ENCODE measurements at places on chromosomes 7 and 10.

- DNase-seq = no peak
These were observed 28.1 kb upstream of the PLXDC2 start for GRCh38 chr10:19788075-19788686.

DNA sequence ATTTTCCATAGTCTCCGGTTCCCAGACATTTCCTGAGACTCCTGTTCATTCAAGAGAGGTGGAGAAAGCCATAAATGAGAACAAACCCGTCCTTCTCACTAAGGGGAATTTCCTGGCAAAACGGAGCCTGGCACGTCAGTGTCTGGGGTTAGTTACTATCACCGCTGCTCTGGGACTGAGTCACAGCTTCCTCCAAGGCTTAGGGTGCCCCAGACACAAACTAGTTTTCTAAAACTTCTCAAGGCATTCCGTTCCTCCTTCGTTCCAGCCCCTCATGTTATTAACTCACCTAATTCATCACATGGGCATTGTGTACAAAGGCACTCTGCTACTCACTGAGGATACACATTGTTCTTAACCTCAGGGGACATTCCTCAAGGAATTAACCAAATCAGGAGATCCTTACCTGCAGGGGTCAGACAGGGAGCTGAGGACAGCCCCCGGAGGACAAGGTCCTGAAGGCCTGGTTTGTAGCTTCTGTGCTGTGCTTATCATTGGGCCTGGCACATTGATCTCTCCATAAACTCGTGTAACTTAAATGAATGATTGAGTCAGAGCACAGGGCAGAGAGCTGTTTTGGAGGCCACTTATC lies 103.0 kb upstream of the KLF6 start:
- no peak for DNase-seq

- no peak for DNase-seq
These were observed 3.6 kb upstream of the PODXL start for GRCh38 chr7:131560061-131560460.

- no peak for DNase-seq
These were observed 273.8 kb downstream of the NRG3 start for GRCh38 chr10:82148764-82149163.

DNA sequence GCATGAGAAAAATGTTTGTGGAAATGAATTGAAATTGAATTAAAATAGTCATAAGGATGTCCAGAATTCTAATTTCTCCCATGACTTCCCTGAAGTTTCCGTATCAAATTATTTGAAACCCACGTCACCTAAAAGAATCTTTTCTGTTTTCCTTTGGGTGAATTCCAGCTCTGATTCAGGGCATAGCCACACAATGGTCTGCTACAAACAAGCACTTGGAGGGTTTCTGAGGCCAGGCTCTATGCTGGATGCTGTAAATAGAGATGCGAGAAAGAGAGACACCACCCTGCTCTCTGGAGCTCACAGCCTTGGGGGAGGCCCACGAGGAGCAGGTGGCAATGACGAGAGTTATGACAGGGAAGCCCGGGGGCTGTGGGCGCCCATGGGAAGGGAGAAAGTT lies 33.6 kb downstream of the GHRHR start:
- DNase-seq = no peak

Data from NCI-H2029 treated with DMSO at 0.1 percent for 48 hours (cell line).